ENCODE measurements at places on chromosomes 4 and X.

GRCh38 chr4:85979276-85979675 lies 380.6 kb downstream of the MAPK10 start:
- DNase-seq = no peak

DNA sequence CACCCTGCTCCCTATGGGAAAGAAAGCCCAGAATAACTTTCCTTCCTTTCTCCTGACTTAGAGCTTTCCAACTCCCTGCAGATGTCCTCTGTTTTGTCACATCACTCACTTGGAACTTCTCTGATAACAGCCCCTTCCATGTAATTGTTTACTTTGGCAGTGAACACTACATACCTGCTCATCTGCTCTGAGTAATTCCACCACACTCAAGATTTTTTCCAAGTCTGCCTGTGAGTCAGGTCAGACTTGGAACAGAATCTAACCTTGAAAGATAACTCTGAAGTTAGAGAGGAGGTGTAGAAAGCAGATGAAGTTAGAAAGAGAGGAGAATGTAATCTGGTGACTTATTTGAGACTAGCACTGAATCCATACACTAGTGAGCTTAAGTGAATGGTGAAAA lies 7.4 kb downstream of the MAGEB10 start:
- DNase-seq = no peak

GRCh38 chrX:10470009-10470408 lies 150.4 kb downstream of the MID1 start:
- DNase-seq = no peak

GRCh38 chrX:40260146-40260747 lies 162.5 kb upstream of the BCOR start:
- DNase-seq = no peak

DNA sequence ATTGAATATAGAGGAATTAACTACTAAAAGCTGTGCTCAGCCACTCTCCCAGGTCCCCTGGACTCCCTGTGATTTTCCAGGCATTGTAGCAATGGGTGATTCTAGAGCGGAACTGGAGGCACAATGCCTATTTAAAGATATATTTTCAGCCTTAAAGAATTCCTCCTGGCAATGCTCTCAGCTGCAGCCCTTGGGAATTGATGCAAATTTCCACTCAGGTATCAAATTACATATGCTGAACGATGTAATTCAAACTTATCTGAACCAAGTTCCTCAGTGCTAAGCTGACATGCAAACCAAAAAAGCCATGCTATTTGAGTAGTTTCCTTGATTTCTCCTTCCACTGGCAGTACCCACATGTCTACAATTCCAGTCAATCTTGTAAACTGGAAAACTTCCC lies 86.3 kb upstream of the GABRA3 start:
- DNase-seq = no peak

DNA sequence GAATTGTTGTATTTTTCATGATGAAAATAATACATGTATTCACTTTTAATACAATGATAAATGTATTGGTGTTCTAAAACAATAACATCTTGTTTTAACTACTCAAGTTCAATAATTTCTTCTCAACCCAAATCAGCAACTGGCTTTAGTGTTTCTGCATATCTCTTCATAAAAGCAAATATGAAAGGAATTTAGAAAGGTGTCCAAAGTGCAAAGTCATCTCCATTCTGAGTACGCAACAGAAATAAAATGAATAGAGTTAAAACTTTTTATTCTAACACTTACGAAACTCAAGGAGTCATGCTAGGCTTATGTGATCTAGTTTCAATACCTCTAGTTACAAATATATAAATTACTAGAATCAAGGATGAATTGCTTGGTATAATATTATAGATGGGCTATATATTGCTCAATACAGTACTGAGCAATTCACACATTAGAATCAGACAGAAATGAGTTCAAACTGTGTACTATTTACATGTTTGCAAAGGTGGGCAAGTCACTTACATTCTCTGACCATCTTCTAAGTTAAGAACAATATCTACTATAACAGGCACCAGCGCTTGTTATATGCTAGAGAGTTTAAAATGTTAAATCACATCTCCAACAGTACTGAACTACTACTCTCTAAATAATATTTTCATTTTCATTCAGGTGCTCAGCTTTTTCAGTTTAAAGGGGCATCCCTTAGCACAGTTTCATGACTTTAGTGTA lies 51.5 kb downstream of the PPA2 start:
- DNase-seq = no peak

DNA sequence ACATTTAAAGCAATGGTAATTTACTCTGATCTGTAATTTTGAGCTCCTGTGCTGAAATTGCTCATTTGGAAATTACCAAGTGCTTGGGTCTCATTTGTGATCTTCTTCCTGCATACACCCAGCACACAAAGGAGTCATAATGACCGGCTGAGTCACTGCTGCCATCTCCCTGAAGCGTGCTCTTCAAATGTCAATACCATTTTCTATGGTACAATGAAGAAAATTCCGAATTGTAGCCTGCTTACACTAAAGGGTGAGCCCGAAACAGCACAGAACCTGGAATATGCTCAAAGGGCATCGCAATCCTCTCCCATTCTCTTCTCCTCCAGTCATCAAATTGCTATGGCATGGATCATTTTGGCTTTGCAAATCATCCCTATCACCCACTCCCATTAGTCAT lies 140.5 kb downstream of the GRIA3 start:
- no peak for DNase-seq

GRCh38 chr4:6463311-6464289 lies 8.8 kb downstream of the PPP2R2C start:
- no peak for DNase-seq

Data from Kasumi-1 (cell line).